Cardiac ventricle fibroblast (primary cell): ENCODE measurements at places on chromosomes 7 and 10. TPM values are rescaled to one million over a fixed set of nuclear protein-coding genes. Genes with fewer than 3 reads are reported as not detected.

The FAM25G gene
- total RNA-seq = not detected in 2 replicates

The DPP6 gene
- 0.06 TPM in 1 of 2 replicates, not detected in the other for total RNA-seq

The GOLGA7B gene
- not detected in 2 replicates for total RNA-seq

The WAC gene
- total RNA-seq = 62.4 and 67.6 TPM in 2 replicates

The UCMA gene
- total RNA-seq = not detected in 2 replicates

The PRSS37 gene
- not detected in 2 replicates for total RNA-seq

The PRKCQ gene
- total RNA-seq = not detected in 2 replicates

The SCIN gene
- total RNA-seq = not detected in 2 replicates

The DNMBP gene
- total RNA-seq = 27.4 and 27.9 TPM in 2 replicates

The TFPI2 gene
- 87.4 and 112 TPM in 2 replicates for total RNA-seq

The LRIT1 gene
- not detected in 2 replicates for total RNA-seq

The TPK1 gene
- total RNA-seq = 2.2 and 3.0 TPM in 2 replicates

The HOXA5 gene
- not detected in 2 replicates for total RNA-seq

The DYDC2 gene
- total RNA-seq = not detected in 2 replicates

The OR9A2 gene
- total RNA-seq = not detected in 2 replicates

The RBP4 gene
- total RNA-seq = 5.8 and 6.4 TPM in 2 replicates

The NKX1-2 gene
- total RNA-seq = not detected in 2 replicates

The HSPA12A gene
- 3.7 and 5.2 TPM in 2 replicates for total RNA-seq

The ERVW-1 gene
- not detected in 2 replicates for total RNA-seq

The CXCL12 gene
- total RNA-seq = 399 and 440 TPM in 2 replicates

The VWA2 gene
- total RNA-seq = 0.06 and 0.15 TPM in 2 replicates

The TAS2R5 gene
- total RNA-seq = 0.44 and 1.3 TPM in 2 replicates

The EPHA1 gene
- not detected in 2 replicates for total RNA-seq
